DMS79 treated with DMSO at 0.1 percent for 48 hours (cell line): ENCODE measurements at places on chromosomes 2 and 18.

DNA sequence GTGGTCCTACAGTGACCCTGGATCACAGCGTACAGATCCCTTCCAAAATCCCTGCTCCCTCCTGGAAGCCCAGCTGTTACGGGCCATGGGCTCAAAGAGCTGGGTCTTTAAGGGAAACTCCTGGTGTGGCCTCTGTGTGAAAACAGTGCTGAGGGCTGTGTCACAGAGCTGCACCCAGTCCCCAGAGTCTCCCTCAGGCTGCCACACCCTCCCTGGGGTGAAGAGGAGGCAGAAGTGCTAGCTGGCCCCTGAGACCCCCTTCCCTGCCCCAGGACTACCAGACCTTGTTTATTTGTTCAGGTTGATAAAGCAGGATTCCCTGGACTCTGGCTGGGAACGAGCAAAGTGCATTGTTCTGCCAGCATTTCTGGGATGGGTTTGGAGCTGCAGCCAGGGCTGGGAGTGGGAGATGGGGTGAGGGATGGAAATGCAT, 7.7 kb downstream of the ATOH8 start:
- no peak for DNase-seq

DNA sequence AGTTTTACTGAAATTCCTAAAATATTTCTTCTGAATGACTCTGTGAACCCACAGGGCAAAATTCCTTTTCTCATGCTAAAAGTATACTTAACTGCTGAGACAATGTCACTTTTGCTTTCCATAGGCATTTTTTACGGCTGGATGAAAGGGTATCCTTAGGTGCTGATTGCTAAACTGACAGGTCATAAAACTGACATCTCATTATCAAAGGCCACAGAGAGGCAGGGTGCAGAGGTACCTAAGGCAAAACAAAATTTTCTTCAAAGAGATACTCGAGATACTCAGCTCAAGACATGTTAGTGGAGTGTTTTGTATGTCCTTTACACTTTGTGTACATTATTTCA, 62.0 kb upstream of the WDR75 start:
- DNase-seq = no peak

- DNase-seq = no peak
Measured at GRCh38 chr2:104344985-104345384, 508.9 kb upstream of the POU3F3 start.

DNA sequence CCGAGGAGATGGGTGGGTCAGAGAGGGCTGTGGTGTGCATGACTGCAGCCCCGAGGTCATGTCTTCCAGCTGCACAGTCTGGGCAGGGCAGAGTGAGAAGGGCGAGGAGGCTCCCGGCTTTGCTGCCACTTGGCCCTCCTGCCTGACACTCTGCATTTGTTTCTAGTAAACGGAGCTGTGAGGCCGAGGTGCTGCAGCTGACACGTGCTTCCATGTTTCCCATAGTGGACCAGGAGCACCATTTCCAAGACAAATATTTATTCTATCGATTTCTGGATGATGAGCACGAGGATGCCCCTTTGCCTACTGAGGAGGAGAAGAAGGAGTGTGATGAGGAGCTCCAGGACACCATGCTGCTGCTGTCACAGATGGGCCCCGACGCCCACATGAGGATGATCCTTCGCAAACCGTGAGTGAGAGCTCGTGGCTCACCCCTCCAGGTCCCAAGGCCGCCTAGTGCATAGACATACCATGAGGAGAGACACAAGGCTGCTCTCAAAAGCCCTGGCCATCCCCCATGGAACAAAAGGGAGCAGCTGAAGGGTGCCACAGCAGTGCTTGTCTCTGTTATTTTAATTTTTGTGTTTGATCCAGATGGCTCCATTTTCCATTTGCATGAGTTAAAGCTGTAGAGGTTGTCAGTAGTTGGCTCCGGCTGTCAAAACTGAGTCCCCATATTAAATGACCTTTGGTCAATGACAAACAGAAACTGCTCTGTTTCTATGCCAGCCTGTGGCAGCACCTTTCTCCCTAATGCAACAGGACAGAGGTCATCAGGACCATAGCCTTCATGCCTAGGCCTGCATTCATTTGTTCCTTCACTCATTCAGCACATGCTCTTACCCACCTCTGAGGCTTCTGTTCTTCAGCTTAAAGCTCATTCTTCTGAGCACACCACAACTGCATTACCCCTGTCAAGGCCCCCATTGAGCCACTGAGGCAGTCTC, 108.3 kb upstream of the MAP3K20 start:
- no peak for DNase-seq

GRCh38 chr18:7479756-7480155, 87.4 kb upstream of the PTPRM start:
- DNase-seq = no peak

- DNase-seq = no peak
Measured at GRCh38 chr2:160379399-160379798, 114.2 kb downstream of the RBMS1 start.

DNA sequence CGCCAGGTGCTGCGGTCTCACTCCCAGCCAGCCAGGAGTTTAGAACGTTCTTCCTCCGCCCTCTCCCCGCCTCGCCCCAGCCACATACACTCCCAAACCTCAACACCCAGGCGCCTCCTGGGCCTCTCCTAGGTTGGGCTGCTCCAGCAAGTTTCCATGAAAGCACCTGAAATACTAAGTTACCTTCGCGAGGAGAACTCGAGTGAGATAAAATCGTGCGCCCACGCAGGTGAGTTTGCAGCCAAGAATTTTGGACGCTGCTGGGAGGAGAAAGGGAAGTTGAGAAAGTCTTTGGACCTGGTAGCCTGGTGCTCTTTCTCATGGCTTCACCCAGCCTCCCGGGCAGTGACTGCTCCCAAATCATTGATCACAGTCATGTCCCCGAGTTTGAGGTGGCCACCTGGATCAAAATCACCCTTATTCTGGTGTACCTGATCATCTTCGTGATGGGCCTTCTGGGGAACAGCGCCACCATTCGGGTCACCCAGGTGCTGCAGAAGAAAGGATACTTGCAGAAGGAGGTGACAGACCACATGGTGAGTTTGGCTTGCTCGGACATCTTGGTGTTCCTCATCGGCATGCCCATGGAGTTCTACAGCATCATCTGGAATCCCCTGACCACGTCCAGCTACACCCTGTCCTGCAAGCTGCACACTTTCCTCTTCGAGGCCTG, at the start of gene GPR39:
GPR39 (plus strand) TSS at position 83 of the 673 bp plus-strand sequence.
- DNase-seq = peak; percentile 68

GRCh38 chr2:145043399-145043834, 523.5 kb upstream of the ZEB2 start:
- no peak for DNase-seq

GRCh38 chr2:26652361-26653041, 11.3 kb upstream of the CIB4 start:
- DNase-seq = peak; percentile 14

GRCh38 chr18:68759308-68759707, 38.6 kb upstream of the CCDC102B start:
- no peak for DNase-seq

GRCh38 chr18:31679133-31679742, 5.1 kb downstream of the B4GALT6 start:
- no peak for DNase-seq

DNA sequence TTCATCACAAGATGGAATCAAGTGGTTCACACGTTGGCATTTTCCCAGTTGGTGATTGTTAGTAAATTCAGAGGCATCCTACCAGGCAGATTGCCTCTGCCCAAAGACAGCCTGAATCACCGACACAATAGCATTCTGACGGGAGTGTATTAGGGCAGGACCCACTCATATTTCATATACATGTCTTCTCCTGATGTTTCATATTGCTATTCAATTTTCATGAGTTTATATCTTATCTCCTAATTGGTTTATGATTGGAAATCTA, 14.5 kb upstream of the BMP10 start:
- DNase-seq = no peak

GRCh38 chr2:61185231-61185728, 23.3 kb downstream of the C2orf74 start:
- DNase-seq = no peak

GRCh38 chr2:7356909-7357584, 439.8 kb downstream of the RNF144A start:
- DNase-seq = no peak
